ENCODE measurements at places on chromosomes 5 and 9. TPM values are rescaled to one million over a fixed set of nuclear protein-coding genes. Genes with fewer than 3 reads are reported as not detected.

The IL3 gene
- not detected for total RNA-seq

The STC2 gene
- 35.0 TPM for total RNA-seq

The SUSD3 gene
- total RNA-seq: 0.65 TPM

The PDE8B gene
- total RNA-seq: 1.4 TPM

The HTR4 gene
- not detected for total RNA-seq

The PCDHA10 gene
- 0.02 TPM for total RNA-seq

The TMEM252 gene
- total RNA-seq: not detected

The SHOC1 gene
- total RNA-seq: not detected

The TSPAN17 gene
- total RNA-seq: 52.3 TPM

The CBY3 gene
- total RNA-seq: not detected

The ROPN1L gene
- total RNA-seq: 2.9 TPM

The ZDHHC11B gene
- total RNA-seq: 1.5 TPM

The SLC34A1 gene
- not detected for total RNA-seq

The SLC35A4 gene
- 76.2 TPM for total RNA-seq

The GLDC gene
- 13.3 TPM for total RNA-seq

The BRD9 gene
- 41.8 TPM for total RNA-seq

The LHX6 gene
- total RNA-seq: 2.1 TPM

The CACNA1B gene
- 0.05 TPM for total RNA-seq

The MYO10 gene
- 36.8 TPM for total RNA-seq

The IL9 gene
- not detected for total RNA-seq
